ENCODE measurements at places on chromosomes 1 and 21.

- no peak for DNase-seq
Observed at GRCh38 chr1:116808200-116808847, 54.1 kb downstream of the CD2 start.

DNA sequence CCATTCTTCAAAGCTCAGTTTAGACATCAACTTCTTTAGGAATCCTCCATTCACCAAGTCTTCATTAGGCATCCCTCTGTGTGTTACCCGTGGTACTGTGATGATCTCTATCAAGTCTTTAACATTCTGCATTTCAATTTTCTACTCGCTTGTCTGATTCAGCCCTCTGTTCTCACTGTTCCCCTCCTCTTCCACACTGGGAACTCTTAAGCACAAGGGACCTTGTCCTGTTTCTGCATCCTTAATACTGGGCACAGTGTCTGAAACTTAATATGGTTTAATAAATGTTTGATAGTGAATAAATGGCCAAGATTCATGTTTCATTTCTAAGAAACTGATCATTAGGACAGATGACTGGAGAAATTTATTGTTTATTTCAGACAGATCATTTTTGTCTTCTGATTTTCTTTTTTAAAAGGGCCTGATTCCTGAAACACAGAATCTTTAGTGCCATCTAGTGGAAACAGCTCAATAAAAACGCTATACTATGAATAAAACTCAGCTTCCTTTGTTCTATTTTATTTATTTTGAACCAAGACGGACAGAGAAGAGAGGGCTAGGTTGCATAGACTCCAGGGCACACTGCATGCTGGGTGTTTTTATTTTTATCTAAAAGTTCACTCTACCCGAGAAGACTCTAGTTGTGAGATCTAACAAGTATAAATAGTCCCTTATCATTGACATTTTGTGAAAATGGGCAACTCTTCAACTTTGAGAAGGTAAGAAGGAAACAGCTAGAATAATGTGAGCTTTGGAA, 7.0 kb upstream of the TRIM45 start:
- DNase-seq, result peak; percentile 76

DNA sequence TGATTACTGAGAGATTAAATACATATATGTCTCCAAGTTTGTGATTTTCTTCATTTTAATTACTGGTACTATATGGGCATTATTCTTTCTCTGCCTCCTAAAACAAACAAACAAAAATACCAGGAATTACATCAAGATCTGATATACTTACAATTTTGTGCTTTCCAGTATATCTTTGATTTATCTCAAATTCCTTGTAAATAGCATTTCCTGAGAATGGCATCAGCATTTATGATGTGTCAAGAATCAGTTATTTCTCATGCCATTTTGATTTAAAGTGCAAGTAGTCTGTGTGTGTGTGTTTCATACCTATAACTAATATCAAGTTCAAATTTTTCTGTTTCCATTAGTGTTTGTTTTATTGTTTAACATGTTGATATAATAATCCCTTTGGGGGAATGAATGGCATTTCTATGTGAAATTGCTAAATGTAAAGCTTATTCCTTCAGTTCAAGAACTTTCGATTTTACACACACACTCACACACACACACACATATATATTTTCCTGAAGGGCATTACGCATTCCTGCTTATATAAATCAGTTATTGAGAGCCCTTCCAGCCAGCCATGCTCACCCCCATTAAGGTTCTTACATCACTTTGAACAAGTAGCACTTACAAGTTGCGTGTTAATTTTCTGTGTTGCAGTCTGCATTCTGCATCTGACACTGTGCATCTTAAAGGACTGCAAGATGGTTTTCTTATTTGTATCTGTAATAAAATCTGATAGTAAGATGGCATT, 102.7 kb downstream of the NEK7 start:
- no peak for DNase-seq

DNA sequence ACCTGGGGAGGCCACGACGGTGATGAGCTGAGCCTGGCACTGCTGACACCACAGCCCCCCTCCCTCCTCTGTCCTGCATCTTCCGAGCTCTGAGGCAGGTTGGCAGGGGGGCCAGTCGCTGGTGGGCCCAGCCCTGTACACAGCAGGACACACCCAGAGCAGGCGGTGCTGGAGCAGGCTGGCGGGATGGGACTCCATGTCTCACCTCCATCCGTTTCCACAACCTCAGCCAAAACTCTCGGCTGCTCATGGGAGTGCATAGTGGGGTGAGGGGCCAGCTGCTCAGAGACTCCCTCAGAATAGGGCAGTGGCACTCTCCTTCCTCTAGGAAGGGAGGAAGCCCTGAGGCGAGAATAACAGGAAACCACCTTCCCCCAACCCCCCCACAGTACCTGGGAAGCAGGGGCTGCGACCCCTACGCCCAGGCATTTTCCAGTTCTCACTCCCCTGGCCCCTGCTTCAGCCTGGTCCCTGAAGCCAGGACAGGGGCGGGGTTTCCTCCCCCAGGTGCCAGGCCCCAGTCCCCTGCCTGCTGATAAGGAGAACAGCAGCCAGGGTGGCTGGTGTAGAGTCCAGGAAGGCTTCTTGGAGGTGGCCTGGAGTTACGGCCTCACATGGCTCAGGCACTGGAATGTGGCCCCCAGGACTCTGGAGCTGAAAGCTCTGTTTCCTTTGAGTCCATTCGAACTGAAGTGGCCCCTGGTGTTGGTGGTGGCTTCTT, 3.2 kb upstream of the IBA57 start:
- DNase-seq, result no peak

- peak; percentile 19 for DNase-seq
Observed at GRCh38 chr1:120178799-120179756, 2.8 kb upstream of the SEC22B start.

- DNase-seq, result peak; percentile 74
Observed at GRCh38 chr1:226424221-226425003, 16.5 kb upstream of the PARP1 start.

DNA sequence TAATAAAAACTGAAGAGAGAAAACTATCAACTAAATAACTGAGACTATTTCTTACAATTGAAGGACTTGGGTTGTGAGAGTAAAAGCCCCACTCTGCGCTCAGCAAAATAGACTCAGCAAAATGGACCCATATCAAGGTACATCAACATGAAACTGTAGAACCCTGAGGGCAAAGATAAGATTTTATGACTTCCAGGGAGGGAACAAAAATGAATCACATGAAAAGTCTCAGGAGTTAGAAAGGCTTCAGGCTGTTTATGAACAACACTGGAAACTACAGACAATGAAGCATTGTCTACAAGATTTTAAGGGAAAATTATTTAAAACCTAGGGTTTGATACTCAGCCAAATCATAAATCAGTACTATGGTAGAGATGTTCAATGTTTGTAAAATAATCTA, 434.3 kb downstream of the PTPRC start:
- no peak for DNase-seq

DNA sequence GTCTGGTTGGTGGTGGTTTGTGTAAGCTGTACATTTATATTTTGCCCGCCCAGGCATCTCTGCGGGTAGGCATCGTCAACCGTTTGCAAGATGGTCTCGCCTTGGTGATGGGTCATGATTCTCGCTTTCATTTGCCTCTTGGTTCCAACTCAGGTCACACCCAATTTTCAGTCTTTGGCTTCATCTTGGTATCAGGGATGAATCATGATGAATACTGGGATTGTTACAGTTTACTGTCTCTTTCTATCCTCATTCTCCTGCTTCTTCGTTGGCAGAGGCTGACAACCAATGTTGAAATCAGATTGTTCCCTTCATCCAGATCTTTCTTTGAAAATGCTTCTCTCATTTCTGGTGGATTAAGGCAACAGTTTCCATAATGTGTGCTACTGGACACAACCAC, 129.7 kb upstream of the KAZN start:
- no peak for DNase-seq

- no peak for DNase-seq
Observed at GRCh38 chr1:57019236-57019839, 53.5 kb upstream of the C8B start.

DNA sequence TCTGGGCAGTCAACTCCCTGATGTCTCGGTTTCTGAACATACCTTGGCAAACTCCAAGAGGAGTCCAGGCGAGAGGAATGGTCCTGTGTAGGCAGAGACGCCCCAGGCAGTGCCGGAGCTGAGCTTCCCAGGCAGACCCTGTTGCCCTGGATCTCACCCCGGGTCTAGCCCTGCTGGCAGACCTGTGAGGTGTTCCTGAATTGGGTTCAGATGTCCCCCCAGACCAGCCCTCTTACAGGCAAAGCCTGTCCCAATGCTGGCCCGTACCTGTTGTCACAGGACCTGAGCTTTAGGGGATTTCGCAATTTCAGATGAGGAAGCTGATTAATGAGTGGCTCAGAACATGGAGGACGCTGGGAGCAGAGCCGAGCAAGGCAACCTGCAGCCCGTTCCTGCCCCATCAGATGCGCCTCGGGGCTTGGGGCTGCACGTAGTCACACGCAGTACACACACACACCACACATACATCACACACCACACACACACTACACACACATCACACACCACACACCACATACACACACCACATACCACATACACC, 38.5 kb upstream of the PDE9A start:
- DNase-seq, result no peak

GRCh38 chr1:46301406-46301807, 2.0 kb downstream of the LRRC41 start:
- DNase-seq, result no peak

- DNase-seq, result no peak
Observed at GRCh38 chr1:46900401-46900800, 40.9 kb downstream of the CYP4A11 start.

DNA sequence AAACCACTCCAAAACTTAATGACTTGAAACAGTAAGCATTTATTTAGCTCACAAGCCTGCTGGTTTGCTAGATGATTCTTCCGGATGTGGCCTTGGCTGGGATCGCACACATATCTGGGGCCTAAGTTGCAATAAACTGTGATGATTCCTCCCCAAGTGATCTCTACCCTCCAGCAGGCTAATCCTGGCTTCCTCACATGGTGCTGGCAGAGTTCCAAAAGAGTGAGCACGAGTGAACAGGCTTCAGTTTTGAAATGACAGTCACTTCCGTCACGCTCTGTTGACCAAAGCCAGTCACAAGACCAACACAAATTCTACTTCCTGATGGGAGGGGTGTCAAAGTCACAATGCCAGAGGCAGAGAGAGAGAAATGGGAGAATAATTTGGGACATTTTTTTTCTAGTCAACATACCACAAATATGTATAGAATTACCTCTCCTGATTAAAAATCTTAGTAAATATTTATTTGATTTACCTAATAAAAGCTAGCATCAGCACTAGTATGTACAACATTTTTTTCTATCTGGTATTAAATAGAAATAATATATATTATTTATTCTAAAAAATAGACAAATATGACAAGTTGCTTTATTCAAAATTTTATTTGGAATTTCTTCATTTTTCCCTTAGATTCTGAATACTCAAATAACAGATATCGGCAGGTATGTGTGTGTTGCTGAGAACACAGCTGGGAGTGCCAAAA, 292.7 kb downstream of the TPR start:
- DNase-seq, result peak; percentile 39

DNA sequence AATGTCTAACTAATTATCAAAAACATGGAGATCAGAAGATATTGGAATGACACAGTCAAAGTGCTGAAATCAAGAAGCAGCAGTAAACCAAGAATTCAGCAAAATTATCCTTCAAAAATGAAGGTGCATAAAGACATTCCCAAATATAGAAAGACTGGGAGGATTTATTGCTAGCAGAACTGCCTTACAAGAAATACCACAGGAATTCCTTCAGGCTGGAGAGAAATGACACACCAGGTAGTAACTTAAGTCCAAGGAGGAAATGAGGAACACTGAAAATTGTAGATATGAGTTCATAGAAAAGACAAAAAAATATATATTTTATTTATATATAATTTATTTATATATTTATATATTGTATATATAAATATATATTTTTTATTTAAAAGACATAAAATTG, 217.2 kb downstream of the RPS6KC1 start:
- no peak for DNase-seq

DNA sequence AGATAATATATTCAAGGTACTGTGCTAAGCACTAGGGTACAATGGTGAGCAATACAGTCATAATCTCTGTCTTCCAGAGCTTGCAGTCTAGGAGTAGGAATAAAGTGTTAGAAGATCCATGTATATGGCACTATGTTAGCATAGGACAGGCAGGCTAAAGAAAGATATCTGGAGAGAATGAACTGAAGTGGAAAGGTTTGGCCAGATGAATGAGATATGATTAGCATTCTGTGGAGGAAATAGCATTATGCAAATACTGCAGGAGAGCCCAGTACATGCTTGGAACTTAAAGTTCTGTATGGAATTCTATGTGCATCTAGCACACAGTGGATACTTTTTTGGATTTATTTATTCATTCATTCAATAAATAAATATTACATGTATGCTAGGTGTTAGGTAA, 4.7 kb downstream of the C8A start:
- DNase-seq, result no peak

DNA sequence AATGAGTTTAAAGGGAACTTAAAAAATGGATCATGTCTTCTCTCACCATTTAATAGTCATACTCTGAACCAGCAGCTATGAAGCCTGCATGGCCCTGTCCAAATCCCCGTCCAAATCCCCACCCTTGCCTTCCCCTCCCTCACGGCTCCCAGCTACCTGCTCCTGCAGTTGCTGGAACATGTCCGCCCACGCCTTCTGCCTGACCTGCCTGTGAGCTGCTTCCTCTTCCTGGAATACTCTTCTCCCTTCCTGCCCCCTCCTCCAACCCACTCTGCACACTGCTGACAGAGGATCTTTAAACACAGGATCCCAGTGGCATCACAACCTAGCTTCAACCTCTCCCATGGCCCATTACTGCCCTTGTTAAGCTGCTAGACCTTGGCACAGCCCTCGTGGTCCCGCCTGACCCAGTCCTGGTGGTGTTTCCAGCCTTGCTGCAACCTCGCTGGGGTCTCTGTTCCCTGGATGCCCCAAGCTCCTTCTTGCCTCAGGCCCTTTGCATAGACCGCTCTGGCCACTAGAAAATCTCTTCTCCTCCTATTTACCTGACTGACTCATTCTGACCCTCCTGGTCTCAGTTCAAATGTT, 118.3 kb downstream of the PTPRU start:
- DNase-seq, result no peak

- no peak for DNase-seq
Observed at GRCh38 chr1:119588621-119589020, 59.4 kb downstream of the ZNF697 start.

DNA sequence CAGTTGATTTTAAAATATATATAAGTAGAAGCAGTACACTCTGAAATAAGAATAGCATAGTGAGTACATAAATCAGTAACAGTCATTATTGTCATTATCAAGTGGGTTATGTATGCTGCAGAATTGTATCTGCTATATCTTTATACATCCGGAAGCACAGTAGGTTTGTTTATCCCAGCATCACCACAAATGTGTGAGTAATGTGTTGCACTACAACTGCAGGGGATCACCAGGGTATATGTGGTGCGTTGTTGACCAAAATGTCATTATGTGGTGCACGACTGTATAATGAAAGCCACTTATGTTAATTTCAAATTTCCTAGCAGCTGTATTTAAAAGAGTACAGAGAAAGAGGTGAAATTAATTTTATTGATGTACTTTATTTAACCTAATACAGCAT, 87.7 kb upstream of the GADD45A start:
- no peak for DNase-seq

GRCh38 chr1:1291548-1292441, 11.6 kb downstream of the SCNN1D start:
- DNase-seq, result no peak

All from pons (tissue), 1 donor.